Body of pancreas (tissue), 4 donors: ENCODE measurements at places on chromosomes 3 and 15.

DNA sequence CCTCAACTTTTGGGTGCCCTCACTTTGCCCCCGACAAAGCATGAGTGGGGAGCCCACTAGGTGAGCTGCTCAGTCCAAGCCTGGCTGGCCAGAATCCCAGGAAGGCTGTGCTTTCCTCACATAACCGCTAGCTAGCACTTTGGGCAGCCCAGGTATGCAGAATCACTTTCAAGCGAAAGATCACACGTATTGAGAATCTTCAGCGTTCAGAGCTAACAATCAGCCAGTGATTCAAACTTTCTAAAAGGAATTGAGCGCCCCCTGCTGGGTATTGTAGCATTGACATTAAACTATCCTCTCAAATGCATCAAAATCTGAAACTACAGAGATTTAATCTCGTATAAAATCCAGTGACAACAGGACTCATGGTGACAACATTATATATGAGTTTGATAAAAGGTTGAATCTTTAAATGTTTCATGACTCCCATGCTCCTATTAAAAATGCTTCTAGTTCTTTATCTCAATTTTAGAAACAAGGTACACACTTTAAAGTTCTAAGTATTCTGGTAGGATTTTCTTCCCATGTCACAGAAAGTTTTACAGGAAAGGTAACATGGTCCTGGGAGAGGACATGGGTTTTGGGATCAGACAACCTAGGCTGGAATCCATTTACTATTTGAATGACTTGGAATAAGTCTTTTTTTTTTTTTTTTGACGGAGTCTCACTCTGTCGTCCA lies 11.8 kb downstream of the ANAPC13 start:
- peak; percentile 81 for DNase-seq

DNA sequence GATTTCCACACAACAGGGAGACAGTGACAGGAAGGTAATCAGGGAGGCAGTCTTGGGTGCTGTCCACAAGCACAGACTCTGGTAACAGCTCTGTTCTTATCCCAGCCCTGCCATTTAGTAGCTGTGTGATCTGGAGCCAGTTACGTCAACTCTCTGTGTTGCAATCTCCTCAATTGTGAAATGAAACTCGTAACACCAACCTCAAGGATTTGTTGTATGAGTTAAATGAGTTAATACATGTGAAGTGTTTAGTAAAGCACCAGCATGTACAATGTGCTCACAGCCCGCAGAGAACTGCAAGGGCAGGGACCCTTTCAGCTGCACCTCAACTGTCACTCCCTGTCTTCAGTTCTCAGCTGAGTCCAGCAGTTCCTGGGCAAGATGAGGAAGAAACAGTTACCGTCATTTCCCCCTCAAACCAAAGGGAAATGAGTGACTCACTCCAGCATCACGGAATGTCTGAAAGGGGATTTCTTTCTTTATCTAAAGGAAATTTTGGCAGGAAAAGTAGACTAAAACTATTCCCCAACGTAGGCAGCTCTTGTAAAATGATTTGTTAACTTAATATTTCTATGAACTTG lies 39.9 kb upstream of the MB21D2 start:
- DNase-seq: peak; percentile 58

DNA sequence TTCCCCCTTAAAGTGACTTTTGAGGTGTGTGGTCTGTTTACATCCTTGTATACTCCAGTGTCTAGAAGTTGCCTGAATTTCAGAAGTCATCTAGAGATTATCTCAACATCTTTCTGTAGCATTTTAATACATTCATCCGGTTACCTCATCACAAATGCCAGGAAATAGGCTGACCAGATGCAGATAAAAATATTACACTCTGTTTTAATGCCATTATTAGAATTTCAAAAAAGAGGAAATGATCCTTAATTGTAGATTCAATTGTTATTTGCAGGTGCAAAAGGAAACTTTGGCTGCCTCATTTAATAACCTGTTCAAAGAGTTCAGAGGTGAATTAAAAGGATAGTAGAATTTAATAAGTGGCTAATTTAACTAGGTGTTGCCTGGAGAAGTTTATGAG lies 290.9 kb downstream of the C3orf38 start:
- DNase-seq: no peak

GRCh38 chr3:184565421-184566211 lies 4.0 kb downstream of the EPHB3 start:
- peak; percentile 91 for DNase-seq

- peak; percentile 94 for DNase-seq
Observed at GRCh38 chr3:171459942-171460724, at the start of gene TNIK. Gene TNIK, minus strand, starts transcription at chr3:171460405. Its CDS starts 342 bp downstream, at chr3:171460063.

DNA sequence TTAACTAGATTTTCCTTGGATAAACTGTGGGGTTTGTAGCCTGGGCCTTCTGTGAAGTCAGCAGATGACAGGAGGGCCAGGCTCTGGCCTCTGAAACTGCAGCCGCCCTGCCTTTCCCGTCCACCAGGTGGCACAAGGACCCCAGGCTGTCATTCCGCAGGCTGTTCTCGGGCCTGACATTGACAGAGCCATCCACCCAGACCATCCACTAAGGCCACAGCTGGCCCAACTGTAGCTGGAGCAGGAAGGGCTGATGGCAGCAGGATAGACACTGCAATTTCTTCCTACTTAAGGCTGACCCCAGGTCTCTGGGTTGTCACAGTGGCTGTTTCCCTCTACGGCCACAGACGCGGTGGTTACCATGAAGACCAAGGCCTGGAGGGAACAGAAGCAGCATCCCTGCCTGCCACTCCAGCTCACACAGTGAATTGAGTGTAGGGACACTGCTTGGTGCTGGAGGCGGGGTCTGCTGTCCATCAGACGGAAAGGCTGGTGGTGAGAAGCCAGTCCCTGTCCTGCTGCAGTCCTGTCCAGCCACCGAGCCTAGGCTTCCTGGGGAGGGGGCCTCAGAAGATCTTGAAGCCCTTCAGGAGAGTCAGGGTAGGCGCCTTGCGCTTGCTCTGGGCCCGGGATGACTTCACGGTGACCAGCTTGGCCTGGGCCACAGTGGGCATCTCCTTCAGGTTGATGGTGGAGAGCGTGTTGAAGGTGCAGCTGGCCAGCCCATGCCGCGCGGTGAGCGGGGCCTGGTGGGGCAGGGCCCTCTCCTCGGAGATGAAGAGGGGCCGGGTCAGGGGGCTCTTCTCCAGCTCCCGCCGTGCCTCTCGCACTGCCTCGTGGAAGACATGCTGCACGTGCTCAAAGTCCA lies 9.4 kb downstream of the SLC51B start:
- peak; percentile 82 for DNase-seq

- DNase-seq: no peak
Observed at GRCh38 chr3:32888739-32889138, 62.7 kb upstream of the CCR4 start.

DNA sequence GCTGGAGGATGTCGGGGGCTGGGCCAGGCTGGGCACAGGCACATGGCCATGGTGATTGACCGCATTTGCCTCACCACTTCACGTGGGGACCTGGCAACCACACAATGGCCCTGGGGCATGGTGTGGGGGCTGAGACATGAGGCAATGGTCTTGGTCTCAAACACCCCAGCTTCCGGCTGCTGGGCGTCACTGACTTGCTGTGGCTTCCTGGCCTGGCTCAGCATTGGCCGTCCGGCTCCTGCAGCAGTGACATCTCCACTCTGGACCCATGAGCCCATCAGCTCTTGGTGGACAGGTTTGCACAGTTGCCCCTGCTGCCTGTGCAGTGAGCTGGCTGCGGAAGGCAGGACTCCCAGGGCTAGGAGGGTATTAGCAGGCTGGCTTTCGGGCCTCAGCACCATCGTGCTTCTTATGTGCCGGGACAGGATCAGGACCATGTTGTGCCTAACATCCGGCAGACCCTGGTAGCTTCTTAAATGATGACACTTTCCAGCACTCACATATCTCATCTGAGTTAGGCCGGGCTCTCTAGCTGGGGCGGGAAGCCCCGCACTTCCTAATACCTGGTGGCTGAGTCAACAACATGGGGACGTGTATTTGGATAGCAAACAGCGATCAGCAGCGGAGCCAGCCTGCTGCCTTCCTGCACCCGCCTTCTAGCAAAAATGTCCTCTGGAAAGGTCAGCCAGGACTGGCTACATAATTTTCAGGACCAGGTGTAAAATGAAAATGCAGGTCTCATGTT lies 34.1 kb downstream of the ZNF710 start:
- DNase-seq: peak; percentile 72

GRCh38 chr15:82651708-82652107 lies 4.5 kb upstream of the CPEB1 start:
- no peak for DNase-seq

DNA sequence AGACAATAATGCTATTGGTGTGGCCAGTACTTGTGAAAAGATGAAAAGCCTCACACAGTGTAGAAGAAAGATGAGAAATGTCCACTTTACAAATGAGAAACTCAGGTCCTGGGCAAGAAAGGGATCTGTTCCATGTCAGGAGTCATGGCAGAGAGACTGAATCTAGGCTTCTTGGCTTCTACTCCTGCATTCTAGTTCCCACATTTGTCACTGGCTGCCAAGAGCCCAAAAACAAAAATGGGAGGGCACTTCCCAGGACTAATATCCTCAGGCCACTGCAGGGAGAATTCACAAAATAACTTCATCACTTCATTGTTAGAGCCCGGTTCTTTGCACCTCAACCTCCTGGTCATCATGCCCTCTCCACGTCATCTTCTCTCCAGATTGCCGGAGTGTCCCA lies 337.5 kb downstream of the NTRK3 start:
- DNase-seq: no peak

- no peak for DNase-seq
Observed at GRCh38 chr15:79779746-79780145, 117.1 kb downstream of the MTHFS start.

- no peak for DNase-seq
Observed at GRCh38 chr15:68232449-68232848, 2.9 kb upstream of the CLN6 start.

- no peak for DNase-seq
Observed at GRCh38 chr3:15241341-15241740, 35.3 kb downstream of the CAPN7 start.

GRCh38 chr3:172126741-172127140 lies 87.4 kb downstream of the FNDC3B start:
- DNase-seq: no peak

- peak; percentile 7 for DNase-seq
Observed at GRCh38 chr3:107904536-107905066, 186.2 kb downstream of the CD47 start.

DNA sequence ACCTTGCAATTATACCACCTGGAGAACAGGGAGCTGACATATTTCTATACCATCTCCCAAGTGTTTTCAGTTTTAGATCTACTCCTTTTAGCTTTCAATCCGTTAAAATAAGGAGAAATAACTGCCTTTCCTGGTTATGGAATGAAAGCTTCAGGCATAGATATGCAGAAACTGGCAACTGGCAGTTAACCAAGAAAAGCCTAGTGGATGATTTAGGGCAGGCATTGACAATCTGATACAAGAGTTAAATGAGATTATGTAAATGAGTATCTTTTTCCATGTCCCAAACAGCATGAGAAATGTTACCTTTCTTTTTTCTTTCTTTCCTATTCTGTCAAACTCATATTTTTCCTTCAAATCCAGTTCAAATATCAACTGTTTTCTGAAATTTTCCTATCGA lies 689.1 kb upstream of the DPPA4 start:
- no peak for DNase-seq

DNA sequence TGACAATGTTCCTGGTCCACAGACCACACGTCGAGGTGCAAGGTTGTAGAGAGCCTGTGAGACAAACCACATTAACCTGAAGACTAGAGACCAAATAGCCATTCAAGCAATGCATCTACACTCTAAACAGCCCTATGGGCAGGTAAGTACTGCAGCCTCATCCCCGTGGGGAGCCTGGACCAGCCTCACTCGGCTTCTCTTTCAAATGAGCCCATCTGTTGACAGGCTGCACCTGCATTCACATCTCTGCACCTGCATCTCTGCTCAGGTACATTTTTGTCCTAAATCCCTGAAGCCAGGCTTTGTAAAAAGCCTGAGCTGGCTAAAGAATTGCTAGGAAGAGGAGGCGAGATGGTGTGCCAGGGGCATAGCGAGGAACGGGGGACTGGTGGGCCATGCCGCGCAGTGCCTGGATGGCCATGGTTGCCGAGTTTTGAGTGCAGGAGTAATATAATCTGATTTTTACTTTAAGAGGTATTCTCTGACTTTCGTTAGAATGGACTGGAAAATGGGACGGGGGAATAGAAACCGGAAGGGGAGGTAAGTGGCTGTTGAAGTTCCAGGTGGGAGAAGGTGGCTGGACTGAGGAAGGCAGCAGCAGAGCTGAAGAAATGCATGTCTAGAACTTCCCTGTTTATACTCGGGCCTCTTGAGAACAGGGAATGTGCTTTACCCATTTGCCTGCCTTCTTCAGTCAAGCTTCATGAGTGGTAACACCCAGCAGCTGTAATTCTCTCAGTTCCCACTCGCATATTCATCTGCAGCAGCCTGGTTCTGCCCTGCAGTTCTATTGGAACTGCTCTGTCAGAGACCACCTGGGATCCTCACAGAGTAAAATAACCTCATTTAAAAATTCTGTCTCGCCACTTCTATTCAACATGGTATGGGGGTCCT lies 226.4 kb downstream of the OPA1 start:
- DNase-seq: no peak

DNA sequence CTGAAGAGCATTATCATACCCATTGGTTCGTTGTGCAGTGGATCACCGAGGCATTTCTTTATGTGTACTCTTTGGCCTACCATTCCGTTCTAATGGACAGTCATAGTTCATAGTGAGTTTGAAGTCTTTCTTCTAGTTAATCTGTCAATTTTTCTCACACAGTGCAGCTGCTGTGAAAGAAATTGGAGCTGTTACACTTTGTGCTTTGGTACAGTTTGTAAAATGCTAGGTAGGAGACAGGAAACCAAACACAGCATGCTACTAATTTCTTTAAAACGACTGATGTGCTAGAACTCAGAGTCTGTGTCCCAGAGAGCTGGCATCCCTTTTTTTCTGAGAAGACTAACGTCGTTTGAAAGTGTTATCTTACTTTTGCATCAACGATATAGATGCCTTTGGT lies 218.9 kb downstream of the CNTN4 start:
- no peak for DNase-seq

DNA sequence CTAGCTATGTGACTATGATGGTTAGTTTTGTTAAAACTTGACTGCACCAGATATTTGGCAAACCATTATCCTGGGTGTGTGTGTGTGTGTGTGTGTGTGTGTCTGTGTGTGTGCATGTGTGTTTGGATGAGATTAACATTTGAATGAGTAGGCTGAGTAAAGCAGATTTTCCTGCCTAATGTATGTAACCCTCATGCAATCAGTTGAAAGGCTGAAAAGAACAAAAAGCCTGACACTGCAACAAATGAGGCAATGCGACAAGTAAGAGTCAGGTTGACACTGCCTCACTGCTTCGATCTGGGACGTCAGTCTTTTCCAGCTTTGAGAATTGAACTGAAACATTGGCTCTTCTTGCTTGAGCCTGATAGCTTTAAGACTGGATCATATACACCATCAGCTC lies 643.0 kb downstream of the NAALADL2 start:
- DNase-seq: no peak

DNA sequence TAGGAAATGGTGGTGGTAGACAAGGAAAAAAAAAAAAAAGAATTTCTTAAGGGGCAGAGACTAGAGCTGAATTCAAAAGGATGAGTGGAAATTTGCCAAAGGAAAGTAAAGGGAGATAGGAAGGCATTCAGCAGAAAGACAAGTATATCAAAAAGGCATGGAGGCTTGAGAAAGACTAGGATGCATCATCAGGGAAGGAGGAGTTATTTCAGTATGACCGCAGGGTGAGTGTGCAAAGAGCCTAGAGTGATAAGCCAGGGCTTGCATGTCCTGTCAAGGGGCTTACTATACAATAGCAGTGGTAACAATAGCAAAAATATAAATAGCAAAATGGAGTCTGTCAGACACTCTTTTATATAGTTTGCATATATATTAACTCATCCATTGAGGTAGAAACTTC lies 112.0 kb downstream of the FRMD4B start:
- no peak for DNase-seq

- DNase-seq: no peak
Observed at GRCh38 chr3:25114532-25114931, 313.5 kb upstream of the RARB start.

GRCh38 chr3:44890852-44891251 lies 16.4 kb downstream of the TGM4 start:
- no peak for DNase-seq
